ENCODE measurements at places on chromosomes 1 and 21. TPM values are rescaled to one million over a fixed set of nuclear protein-coding genes. Genes with fewer than 3 reads are reported as not detected.
A peak's percentile ranks its signal among the peaks of the same experiment; 100 is the strongest.

Gene SZT2
- 18.8 TPM for total RNA-seq

Gene DAB1
- 37.6 TPM for total RNA-seq

Gene FUBP1
- 151 TPM for total RNA-seq

Gene MCM3AP
- total RNA-seq = 52.5 TPM

Gene SLC6A9
- total RNA-seq = 14.6 TPM

Gene GIPC2
- 24.0 TPM for total RNA-seq

Gene ZSWIM5
- 4.1 TPM for total RNA-seq

Gene TCHH
- not detected for total RNA-seq

DNA sequence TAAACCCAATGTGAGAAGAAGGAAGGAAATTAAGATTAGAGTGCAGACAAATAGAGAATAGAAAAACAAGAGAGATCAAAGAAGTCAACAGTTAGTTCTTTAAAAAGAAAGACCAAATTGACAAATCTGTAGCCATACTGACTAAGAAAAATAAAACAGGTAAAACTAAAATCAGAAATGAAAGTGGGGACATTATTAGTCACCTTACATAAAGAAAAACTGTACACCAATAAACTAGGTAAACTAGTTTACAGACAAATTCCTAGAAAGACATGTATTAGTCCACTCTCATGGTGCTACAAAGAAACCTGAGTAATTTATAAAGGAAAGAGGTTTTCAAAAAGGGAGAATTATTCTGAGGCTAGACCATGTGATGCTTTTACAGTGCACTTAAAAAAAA lies 22.3 kb downstream of the BLZF1 start:
- H3K4me3 ChIP-seq = no peak overlapping the region
- H3K36me3 ChIP-seq = no peaks in the 10 kb centered on the region
- H3K27ac ChIP-seq = no peak overlapping the region

- no peaks in the 10 kb centered on the region for H3K4me1 ChIP-seq
- H3K27me3 ChIP-seq = no peaks in the 10 kb centered on the region
- no peak overlapping the region for H3K4me3 ChIP-seq
- H3K27ac ChIP-seq = no peak overlapping the region
Observed at GRCh38 chr1:213446496-213446895, 395.5 kb downstream of the RPS6KC1 start.

- no peak overlapping the region for H3K27ac ChIP-seq
- no peaks in the 10 kb centered on the region for H3K27me3 ChIP-seq
- no peak for DNase-seq
- H3K4me1 ChIP-seq = peaks cover 2% of the 10 kb centered on the region
- no peaks in the 10 kb centered on the region for H3K36me3 ChIP-seq
Observed at GRCh38 chr1:233372218-233373120, 44.9 kb downstream of the MAP3K21 start.

DNA sequence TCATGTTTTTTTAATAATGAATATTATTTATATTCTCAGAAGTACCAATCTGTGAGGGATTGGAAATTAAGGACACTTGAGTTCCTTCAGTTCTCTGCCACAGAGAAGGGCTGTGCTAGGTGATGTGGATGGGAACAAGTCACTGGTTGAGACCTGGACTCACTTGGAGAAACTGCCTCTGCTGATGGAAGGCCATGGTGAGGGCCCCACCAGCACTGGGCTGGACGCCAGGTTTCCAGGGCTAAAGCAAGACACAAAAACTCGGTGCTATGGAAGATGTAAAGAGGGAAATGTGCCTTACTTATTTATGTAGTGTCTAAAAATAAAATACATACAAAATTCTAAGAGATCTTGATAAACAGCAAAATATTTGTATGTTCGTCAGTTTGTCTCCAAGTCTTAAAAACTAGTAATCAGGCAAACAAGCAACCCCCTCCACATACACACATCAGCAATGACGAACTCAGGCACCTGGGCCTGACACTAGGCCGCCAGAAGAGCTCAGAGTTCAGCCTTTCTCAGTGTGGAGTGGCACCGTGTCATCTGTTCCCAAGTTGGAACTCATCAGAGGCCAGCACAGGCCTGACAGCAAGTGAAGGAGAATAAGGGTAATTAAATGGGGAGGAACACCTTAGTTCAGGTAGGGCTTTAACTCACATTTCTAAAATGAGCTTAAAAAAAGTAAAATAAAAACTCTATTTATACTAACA lies 19.6 kb downstream of the SIPA1L2 start:
- H3K4me1 ChIP-seq = peaks cover 23% of the 10 kb centered on the region
- DNase-seq = no peak
- H3K27ac ChIP-seq = no peak overlapping the region
- H3K36me3 ChIP-seq = no peaks in the 10 kb centered on the region

GRCh38 chr1:86829321-86829720 lies 84.6 kb downstream of the SELENOF start:
- no peaks in the 10 kb centered on the region for H3K36me3 ChIP-seq
- H3K27me3 ChIP-seq = no peaks in the 10 kb centered on the region
- no peaks in the 10 kb centered on the region for H3K4me1 ChIP-seq
- no peak overlapping the region for H3K4me3 ChIP-seq
- no peak for DNase-seq
- H3K27ac ChIP-seq = no peak overlapping the region

- no peaks in the 10 kb centered on the region for H3K27me3 ChIP-seq
- H3K4me3 ChIP-seq = no peak overlapping the region
- no peak overlapping the region for H3K27ac ChIP-seq
- H3K36me3 ChIP-seq = no peaks in the 10 kb centered on the region
Observed at GRCh38 chr1:197733324-197733723, 42.0 kb downstream of the DENND1B start.

GRCh38 chr1:206439205-206439604 lies 31.1 kb upstream of the IKBKE start:
- no peaks in the 10 kb centered on the region for H3K4me1 ChIP-seq
- H3K4me3 ChIP-seq = no peak overlapping the region
- H3K27me3 ChIP-seq = no peaks in the 10 kb centered on the region

DNA sequence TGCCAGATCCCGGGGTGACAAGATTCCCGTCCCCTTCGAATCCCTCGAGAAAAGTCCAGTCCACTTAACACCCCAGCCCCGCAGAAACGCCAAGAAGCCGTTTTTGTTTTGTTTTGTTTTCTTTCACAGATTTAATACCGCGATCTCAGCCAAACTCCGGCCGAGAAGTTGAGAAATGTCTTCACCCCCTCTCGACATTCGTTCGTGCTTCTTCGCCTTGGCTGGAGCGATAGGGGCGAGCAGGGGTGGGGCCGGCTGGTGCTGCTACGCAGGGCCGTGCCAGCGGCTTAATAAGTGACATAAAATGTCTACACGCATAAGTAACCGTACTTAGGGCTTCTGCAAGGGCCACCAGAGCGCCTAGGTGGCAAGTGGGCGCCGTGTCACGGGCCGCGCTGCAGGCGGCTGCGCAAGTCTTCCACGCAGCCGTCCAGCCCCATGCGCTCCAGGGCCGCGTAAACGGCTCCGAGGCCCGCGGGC lies 4.9 kb downstream of the TNFRSF25 start:
- no peaks in the 10 kb centered on the region for H3K36me3 ChIP-seq
- no peaks in the 10 kb centered on the region for H3K4me1 ChIP-seq
- no peak for DNase-seq
- H3K27me3 ChIP-seq = no peaks in the 10 kb centered on the region

- no peak overlapping the region for H3K4me3 ChIP-seq
- no peaks in the 10 kb centered on the region for H3K4me1 ChIP-seq
- H3K36me3 ChIP-seq = no peaks in the 10 kb centered on the region
- DNase-seq = no peak
Observed at GRCh38 chr1:9868244-9868590, 41.9 kb downstream of the CTNNBIP1 start.

DNA sequence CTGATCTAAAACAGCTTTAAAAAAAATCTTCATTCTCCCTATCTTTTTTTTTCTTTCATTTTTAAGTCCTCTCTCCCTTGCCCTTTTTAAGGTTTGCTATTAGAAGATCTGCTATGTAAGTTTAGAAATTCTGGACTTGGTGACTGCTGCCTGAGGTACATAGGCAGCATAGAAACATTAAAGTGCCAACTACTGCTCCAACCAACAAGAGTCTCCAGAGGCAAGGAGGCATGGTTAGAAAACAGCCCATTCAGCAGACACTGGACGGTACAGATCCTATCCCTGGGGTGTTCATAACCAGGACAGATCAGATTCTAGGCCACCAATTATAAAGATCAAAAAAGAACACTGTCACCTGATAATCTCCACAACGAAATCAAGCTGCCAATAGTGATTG lies 36.6 kb downstream of the GPR3 start:
- peak overlapping the region; percentile 76 for H3K27ac ChIP-seq
- H3K27me3 ChIP-seq = no peaks in the 10 kb centered on the region
- H3K36me3 ChIP-seq = no peaks in the 10 kb centered on the region

DNA sequence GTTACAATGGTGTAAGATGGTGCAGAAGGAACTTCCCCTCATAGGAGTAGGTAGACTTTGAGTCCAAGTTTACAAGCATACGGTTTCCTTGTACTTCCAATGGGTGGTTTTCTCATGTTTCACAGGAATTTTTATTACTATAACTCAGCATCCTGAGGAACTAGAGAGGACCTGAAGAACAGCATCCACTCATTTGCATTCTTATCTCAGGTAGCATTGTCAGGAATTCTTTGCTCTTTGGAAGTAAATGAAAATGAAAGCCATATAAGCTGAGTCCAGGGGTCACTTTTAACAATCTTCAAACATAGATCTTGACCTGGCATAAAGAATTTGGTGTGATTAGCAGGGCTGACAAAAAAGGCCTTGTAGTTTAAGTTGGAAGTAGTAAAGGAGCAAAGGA lies 34.4 kb downstream of the CLCA4 start:
- no peaks in the 10 kb centered on the region for H3K36me3 ChIP-seq
- peaks cover 8% of the 10 kb centered on the region for H3K4me1 ChIP-seq
- peak; percentile 45 for DNase-seq

DNA sequence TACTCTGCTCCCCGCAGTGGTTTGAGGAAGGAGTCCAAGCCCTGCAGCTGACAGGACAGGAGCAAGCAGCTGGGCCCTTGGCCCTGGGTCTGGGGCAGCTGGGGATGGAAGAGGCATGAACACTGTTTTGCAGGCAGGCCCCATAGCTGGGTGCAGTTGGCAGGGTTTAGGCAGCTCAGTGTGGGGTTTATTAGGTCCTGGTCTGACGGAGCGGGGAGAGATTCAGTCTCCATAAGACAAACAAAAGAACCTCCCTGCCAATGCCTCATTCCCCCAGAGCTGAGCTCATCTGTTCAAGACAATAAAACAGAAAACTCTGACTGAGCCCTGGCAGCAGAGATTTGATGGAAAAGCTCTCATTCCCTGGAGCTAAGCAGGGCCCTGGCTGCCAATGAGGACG lies 37.3 kb downstream of the OLFML2B start:
- H3K4me3 ChIP-seq = no peak overlapping the region
- no peaks in the 10 kb centered on the region for H3K4me1 ChIP-seq
- H3K27me3 ChIP-seq = no peaks in the 10 kb centered on the region
- DNase-seq = peak; percentile 39

DNA sequence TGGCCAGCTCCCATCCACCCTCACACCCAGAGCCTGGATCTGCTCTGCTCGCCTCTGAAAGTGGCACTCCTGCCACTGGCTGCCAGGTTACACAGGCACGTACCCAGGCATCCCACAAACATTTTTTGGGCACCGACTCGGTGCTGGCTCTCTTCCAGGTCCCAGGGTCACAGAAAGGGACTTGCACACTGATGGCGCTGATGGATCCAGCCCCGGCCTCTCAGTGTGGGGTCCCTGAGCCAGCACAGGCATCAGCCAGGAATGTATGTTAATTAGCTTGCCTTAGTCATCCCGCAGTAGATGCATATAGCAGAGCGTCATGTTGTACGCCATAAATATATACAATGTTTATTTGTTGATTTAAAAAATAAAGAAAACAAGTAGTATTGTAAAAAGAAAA lies 537.2 kb downstream of the NPHP4 start:
- no peak overlapping the region for H3K4me3 ChIP-seq
- H3K4me1 ChIP-seq = no peaks in the 10 kb centered on the region
- H3K27ac ChIP-seq = no peak overlapping the region

DNA sequence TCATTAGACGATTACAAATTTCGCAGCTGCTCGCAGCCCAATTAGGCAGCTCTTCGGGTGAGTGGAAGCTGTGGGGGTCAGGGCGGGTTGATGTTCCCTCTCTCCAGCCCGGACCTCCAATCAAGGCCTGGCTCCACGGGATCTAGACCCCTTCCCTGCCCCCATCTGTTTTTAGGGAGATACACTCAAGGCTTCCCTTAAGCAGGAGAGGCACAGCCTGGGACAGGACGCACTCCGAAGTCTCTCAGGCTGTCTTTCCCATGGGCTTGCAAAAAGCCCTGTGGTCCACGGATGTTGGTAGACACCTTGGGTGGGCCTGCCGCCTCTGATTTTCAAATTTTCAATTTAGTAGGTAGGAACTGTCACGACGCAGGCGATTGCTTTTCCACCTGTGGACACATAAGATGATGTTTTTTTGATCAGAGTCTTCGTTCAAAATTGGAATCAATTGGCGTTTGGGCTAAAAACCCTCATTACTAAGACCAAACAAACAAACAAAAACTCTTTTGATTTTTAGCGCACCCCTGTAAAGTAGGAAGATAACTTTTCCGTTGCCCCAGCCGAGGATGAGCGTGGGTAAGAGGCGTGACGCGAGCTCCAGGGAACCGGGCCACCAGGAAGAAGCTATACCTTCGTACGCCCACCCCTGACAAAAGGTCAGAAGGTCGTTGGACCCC lies 2.5 kb upstream of the LHX8 start:
- no peak for DNase-seq
- peaks cover 99% of the 10 kb centered on the region for H3K27me3 ChIP-seq
- peaks cover 25% of the 10 kb centered on the region for H3K4me1 ChIP-seq
- no peak overlapping the region for H3K4me3 ChIP-seq
- no peak overlapping the region for H3K27ac ChIP-seq

- H3K27ac ChIP-seq = no peak overlapping the region
- H3K36me3 ChIP-seq = no peaks in the 10 kb centered on the region
Observed at GRCh38 chr1:10850026-10850425, 53.6 kb upstream of the CASZ1 start.

DNA sequence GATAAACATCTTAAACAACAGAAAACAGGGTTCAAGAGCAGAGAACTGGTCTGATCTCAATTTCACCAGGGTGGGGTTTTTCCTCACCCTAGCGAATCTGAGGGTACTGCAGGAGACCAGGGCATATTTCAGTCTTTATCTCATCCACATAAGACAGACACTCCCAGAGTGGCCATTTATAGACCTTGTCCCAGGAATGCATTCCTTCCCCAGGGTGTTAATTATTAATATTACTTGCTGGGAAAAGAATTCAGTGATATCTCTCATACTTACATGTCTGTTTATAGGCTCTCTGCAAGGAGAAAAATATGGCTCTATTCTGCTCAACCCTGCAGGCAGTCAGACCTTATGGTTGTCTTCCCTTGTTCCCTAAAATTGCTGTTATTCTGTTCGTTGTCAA lies 84.1 kb downstream of the LYPLAL1 start:
- no peaks in the 10 kb centered on the region for H3K27me3 ChIP-seq
- no peak overlapping the region for H3K4me3 ChIP-seq
- no peaks in the 10 kb centered on the region for H3K4me1 ChIP-seq
- no peaks in the 10 kb centered on the region for H3K36me3 ChIP-seq
- no peak overlapping the region for H3K27ac ChIP-seq
- DNase-seq = no peak

Data from hepatocyte (in vitro differentiated cells).